Activated naive CD4-positive, alpha-beta T cell treated with anti-CD3 and anti-CD28 coated beads, Interleukin-2, amount 50 U/mL, for 72 hours (primary cell): ENCODE measurements at places on chromosomes 6 and 20.

DNA sequence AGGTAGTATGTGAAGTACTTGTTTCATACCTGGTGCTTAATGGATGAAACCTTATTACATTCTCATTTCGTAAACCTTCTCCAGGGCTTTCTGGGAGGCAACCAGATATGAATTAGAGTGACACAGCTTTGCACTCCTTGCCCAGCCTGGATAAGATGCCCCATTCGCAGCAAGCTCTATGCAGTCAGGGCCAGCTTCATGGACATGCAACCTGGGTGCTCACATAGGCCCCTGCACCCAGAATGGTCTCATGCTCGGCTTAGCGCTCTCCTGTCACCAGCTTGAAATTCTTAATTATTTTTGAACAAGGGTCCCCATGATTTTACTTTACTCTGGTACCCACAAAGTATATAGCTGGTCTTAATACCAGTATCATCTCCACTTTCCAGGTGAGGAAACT, 11.3 kb upstream of the PTGIS start:
- DNase-seq = no peak

DNA sequence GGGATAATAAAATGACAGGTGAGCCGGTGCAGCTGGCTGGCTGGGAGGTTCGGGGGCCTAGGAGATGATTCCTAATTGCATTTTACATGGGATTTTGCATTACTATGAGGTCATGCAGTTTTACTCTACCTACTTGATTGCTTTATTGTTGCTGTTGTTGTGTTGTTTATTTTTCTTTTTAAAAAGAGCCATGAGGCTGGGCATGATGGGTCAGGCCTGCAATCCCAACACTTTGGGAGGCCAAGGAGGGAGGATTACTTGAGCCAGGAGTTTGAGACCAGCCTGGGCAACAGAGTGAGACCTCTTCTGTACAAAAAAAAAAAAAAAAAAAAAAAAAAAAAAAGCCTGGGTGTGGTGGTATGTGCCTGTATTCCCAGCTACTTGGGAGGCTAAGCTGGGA, 104.8 kb downstream of the GJA1 start:
- no peak for DNase-seq

DNA sequence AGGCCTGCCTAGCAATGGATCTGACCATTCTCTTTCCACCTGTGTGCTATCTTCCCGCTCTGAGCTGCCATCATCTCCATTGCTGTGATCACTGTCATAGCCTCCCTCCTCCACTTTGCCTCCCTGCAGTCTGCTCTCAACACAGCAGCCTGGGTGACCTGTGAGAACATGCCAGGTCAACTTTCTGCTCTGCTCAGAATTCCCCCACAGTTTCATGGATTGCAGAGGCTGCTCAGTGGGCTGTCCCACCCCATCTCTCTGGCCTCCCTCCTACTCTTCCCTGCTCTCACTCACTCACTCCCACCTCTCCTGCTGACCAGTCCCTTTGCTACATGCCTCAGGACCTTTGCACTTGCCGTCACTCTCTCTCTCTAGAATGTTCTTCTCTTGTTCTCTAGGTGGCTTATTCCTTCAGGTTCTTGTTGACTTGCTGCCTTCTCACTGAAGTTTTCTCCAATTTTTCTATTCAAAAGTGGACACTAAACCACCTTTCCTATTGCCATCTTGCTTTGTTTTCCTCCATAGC, 159.9 kb downstream of the CD83 start:
- DNase-seq = no peak

DNA sequence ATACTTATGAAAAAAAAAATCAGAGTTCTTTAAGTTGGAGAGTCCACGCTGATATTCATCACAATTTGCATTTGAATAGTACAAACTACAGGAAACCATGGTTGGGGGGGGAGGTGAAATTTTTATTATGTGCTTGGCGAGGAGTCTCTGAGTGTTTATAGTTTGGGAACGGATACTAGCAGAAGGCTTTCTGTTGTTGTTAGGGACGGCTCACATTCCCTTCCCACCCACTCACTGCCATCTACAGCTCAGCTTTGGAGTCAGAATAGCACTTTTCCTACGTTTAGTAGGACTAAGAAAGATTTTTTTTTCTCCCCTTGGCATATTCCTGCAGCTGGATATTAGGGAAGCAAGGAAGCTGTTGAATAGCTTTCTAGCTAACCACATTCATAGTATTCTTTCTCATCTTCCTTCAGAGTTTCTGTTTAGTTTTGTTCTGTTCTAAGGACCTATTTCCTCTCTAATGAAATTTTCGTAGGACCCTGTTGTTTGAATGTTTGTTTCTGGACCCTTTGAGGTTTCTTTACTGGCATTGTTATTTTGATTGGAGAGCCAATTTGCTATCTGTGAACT, 235.1 kb upstream of the ZNF217 start:
- no peak for DNase-seq

GRCh38 chr20:32539026-32539816, 45.9 kb downstream of the NOL4L start:
- no peak for DNase-seq

DNA sequence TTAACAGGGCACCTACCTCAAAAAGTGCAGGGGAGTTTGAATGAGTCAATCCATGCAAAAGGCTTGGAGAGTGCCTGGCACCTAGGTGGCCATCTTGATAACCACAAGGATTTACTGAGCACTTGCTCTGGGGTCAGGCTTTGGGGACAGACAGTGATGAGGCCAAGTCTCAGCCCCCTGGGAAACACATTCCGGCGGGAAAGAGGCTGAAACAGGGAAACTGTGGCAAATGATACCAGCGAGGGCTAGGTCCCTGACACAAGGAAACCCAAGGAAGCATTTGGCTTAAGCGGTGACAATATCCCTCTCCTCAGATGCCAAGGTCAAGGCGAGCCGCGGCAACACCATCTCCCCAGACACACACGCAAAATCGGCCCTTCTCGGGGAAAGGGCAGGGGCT, 527 bp upstream of the DOK5 start:
- no peak for DNase-seq

DNA sequence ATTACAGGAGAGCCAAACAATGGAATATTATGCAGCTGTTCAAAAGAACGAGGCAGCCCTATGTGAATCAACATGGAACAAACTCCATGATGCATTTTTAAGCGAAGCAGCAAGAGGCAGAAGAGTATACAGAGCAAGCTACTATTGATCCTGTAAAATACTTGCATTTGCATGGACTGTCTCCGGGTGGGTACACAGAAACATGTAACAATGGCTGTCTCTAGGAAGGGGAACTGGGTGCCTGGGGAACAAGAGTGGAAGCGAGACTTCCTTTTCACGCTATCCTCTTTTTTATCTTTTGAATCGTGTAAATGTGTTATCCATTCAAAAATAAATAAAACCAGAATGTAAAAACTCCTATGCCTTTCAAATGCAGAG, 93.3 kb upstream of the SIRPA start:
- no peak for DNase-seq

DNA sequence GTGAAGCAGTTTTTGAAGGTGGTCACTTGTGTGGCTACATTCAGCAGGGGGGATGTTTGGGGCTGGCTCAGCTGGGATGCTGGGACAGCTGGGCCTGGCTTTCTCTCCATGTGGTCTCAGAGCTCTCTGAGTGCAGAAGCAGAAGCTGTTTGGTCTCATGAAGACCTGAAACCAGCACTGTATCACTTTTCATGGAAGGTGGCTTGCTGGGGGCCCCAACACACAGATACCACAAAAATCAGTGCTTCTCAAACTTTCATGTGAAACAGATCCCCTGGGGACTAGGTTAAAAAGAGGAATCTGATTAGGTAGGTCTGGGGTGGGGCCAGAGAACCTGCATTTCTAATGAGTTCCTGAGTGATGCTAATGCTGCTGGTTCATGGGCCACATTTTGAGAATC, 347.3 kb downstream of the DHX35 start:
- no peak for DNase-seq

DNA sequence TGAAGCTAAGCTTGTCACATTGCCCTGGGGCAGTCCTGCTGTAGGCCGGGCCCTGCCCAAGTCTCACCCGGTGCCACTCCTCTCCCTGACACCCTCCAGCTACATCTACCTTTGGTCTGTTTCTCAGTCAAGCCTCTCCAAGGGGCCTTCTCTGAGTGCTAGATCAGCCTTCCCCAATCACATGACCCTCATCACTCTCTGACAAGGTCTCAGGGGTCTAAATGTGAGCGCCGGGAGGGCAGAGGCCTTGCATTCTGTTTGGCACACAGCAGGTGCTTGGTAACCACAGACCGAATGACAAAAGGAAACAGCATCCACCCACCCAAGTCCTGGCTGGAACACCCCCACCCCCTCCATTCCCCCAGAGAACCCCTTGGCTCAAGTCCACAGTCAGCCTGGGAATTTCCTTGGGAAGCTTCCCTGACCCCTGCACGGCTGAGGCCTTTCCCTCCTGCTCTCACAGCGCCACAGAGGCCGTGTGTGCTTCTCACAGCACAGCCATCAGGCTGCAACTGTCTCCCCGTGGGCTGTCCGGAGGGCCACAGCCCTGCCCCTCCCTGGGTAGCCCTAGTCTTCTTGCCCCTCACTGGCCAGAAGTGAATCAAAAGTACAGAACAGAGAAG, 32.9 kb downstream of the PKIG start:
- no peak for DNase-seq

DNA sequence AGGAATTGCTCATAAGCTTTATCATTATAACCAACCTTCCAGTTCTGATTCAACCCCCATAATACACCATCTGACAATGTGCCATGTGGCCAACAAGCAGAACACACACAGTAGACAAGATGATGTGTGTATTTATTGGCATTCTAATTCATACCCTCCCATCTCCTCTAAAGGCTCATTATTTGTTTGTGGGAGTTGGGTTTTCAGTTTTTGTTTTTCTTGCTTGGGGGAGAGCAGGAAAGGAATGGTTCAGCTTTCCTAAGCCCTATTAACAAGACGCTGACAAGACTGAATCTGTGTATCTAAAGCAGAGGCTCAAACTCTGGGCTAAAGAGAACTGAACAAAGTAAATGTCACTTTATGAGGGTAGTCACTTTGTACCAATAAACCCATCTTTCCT, 36.8 kb downstream of the EPB41L2 start:
- no peak for DNase-seq

- no peak for DNase-seq
These were observed 160.0 kb downstream of the TBXT start for GRCh38 chr6:166007349-166008263.

DNA sequence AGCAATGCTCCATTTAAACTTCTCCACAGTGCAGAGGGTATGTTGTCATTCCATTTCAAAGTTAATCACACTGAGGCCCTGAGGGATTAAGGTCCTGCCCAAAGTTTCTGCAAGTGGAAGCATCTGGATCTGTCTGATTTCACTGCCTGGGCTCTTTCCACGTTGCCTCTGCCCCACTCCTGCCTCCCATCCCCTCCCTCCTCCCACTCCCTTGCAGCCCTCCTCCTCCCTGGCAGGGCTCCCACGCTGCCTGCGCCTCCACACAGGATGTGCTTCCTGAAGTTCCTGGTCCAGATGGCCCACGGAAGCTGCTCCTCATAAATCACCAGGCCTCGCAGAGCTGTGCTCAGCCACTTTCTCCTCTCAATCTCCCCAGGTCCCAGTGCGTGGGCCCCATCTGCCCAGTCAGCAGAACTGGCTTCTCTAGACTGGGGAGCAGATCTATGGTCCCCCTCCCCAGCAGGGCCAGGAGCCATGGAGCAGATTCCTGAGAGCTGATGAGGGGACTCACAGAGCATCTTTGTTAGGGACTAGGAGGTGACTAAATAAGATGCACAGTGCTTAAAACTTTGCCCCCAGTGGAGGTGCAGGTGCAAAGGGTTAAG, 65.4 kb upstream of the MAFB start:
- no peak for DNase-seq

DNA sequence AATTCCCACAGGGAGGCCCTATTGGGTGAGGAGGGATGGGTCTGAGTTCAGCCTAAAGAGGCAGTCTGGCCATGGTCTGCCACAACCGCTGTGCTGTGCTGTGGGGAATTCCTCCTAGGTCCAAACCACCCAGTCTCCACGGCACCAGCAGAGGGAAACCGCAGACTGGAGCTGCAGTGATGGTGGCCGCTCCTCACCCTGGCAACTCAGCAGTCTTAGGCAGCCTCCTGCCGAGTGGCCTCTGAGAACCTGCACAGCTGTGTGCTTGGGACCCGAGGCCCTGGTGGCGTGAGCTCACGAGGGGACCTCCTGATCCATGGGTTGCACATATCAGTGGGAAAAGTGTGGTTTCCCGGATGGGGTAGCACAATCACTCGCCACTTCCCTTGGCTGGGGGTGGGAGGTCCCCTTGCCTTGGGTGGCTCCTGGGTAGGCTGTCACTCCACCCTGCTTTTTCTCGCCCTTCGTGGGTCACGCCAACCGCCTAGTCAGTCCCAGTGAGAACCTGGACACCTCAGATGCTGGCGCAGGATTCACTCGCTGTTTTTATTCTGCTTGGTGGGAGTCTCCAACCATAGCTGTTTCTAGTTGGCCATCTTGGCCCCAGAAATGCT, 242.2 kb downstream of the CDH26 start:
- no peak for DNase-seq

DNA sequence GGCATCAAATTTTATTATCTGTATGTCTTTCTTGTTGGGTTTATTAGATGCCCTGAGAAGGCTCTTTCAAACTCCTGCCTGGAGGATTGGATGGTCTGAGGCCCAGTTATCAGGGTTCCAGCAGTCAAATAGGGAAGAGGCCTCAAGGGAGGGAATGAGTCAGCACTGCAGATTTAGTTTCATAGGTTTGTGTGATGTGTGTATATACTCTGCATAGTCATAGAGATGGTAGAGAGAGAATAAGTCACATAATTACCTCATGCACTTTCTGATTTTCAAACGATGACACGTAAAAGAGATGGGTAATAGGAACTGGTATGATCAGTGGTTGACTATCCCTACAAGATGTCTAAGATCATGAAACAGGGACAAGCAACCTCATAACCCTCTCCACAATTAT, 82.1 kb downstream of the ADAT2 start:
- DNase-seq = peak; percentile 13

DNA sequence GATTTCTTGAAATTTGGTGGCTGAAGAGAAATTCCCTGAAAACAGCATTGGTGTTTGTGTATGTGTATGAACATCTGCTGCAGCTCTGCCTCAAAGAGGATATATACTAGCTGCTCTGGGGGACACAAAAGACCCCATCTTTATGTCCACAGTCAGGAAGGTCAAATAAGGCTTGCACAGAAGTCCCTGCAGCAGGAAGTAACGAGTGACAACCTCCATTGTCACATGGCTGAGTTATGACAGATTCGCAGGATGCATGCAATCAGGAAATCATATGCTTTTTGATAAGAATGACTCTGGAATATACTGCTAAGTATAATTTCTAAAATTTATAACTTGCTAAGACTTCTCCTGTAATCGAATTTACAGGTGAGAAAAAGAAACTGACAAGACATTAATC, 225.9 kb upstream of the CST7 start:
- DNase-seq = no peak

GRCh38 chr20:44209686-44210405, 725 bp downstream of the OSER1 start:
- DNase-seq = no peak

DNA sequence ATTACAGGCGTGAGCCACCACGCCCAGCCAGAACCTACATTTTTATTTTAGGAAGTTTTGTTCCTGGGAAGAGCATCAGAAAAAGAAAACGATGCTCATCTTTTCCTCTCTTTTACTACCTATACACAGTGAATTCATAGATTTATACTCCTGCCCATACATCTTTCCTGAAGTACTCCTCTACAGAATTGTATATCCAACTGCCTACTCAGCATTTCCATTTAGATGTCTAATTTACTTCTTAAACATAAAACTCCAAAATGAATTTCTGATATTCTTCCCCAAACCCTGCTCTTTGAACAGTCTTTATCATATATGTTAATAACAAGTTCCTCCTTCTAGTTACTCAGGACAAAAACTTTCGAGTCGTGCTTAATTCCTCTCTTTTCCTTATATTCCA, 39.8 kb upstream of the RSPO3 start:
- DNase-seq = no peak
